AG08395 (cell line): ENCODE measurements at places on chromosomes 16 and 17.

- DNase-seq: no peak
Observed at GRCh38 chr17:78118801-78119241, 9.7 kb downstream of the TMC6 start.

DNA sequence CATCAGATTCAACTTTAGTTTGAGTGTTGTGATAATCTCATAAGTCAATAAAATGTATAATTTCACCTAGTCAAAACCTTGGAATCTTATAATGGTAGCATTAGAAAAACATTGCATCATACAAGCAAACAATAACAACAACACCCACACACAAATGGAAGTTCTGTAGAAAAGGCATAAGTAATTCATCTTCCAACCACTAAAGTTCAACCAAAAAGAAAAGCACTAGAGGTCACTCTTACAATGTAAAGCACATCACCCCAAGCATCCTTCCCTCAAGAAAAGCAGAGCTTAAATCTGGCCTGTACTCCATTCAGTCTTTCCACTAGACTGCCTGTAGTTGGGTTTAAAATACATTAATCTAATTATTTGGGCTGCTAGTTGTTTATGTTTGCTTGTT is 1.8 kb downstream of the CNTNAP4 start:
- no peak for DNase-seq

DNA sequence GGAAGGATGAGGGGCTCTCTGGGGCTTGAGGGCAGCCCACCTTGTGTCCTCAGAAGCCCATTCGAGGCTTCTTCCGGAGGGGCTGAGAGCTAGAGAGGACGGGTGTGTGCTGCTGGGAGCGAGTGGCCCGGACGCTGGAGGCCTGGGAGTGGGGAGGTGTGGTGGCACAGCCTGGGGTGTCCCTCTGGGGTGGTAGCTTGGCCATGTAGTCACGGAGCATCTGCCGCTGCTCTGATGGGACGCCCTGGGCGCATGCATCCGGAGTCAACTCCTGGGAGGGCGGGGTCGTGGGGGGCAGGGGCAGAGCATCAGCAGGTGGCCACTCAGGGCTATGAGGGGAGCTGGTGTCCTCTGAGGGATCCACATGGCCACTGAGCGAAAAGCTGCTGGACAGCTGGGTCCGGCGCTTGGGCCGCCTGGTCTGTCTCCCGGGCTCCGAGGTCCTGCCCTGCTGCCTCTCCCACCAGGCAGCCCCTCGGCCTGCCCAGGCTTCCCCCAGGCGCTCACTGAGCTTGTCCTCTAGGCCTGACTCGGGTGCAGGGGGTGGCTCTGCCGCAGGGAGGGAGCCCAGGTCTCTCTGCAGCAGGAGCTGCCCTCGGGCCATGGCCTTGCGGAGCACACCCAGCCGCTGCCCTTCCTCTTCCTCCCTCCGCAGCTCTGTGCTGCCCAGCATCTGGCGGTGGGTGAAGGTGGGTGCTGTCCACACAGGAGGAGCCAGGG is 7.8 kb downstream of the TAF1C start:
- DNase-seq: no peak

DNA sequence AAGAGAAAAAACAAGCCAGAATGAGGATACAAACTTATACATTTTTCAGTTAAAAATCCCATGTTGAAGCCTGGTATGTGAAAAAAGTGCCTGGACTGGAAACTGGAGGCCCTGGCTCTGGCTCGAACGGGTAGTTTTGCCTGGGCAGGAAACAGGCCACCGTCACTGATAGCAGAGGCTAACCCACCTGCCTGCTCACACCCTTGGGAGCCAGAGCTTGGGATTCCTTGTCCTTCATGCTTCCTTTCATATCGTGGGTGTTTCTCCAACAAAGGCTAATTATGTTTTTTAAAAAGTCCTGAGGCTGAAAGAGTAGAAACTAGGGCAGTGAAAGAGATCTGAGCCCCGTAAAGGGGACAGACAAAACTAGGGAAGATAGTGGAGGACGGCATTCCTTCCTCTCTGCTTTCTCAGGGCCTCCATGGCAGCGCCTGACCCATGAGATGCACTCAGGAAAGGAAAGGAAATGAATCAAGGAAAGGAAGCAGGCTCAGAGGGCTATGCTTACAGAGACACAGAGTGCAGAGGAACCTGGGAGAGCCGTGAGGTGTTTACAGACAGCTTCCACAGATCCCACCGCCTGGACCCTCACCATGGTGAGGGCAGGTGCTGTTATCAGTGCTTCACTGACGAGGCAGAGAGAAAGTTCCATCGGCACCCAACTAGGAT is 138.1 kb downstream of the PARN start:
- DNase-seq: no peak

- peak; percentile 10 for DNase-seq
Observed at GRCh38 chr16:78629173-78629572, 529.7 kb downstream of the WWOX start.

GRCh38 chr16:24098896-24099295 is 157.2 kb upstream of the CACNG3 start:
- DNase-seq: no peak
